Stimulated activated CD8-positive, alpha-beta memory T cell treated with anti-CD3 and anti-CD28 coated beads, Interleukin-4, amount 100 ng/mL, for 24 hours (primary cell): ENCODE measurements at places on chromosomes 3 and 15.

DNA sequence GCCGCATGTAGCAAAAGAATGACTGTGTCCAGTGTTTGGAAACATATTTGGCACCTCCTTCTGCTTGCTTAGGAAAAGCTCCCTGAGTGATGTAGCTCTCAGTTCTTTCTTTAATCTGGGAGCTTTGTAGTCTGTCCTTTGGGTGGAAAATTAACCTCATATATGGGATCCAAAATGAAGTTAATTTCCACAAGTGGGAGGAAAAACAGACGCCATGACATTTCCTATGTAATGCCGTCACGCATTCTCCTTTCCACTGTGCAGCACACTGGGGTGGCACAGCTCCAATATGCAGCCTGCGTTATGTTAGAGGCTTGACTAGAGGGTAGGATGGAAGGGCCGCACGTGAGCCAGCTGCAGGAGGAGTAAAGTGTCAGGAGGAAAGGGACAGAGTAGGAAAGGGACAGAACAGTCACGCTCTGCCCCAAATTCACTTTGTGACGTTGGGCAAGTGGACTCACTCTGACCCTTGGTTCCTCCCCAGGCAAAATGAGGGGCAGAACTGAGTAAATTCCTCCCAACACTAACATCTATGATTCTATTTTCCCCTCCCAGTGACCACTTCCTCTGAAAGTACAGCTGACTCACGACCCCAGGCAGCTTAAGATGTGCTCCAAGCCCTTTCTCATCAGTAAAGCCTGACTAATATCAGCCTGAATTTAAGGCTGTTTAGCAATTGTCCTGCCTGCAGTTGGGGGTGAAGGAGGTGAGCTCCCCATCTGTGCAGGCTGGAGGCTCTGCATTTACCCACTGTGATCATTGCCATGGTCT lies 176.5 kb upstream of the PFN2 start:
- DNase-seq, result no peak

GRCh38 chr3:143343944-143344343 lies 224.4 kb downstream of the CHST2 start:
- no peak for DNase-seq

- no peak for DNase-seq
Observed at GRCh38 chr15:40928821-40929659, at the start of gene DLL4. Gene DLL4, plus strand, starts transcription at chr15:40929340. Its CDS starts 329 bp downstream, at chr15:40929669.

GRCh38 chr15:64739156-64739555 lies 36.2 kb downstream of the RBPMS2 start:
- DNase-seq, result no peak

- DNase-seq, result no peak
Observed at GRCh38 chr3:152235709-152236298, 32.9 kb upstream of the MBNL1 start.

DNA sequence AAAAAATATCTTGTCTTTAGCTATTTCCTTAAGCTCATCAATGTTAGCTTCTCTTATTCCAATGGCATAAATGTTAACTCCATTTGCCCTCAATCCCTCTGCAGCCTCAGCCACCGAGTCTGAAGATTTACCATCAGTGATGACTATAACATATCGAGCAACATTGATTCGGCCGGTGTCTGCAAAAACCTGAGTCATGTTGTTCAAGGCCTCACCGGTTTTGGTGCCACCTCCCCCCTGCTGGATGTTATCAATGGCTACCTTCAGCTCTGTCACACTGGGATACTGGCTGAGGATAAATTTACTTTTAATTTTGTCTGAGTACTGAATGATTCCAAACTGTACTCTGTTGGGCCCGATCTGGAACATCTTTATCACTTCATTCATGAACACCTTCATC lies 41.0 kb upstream of the CAPN7 start:
- DNase-seq, result no peak
